ENCODE measurements at places on chromosomes 2 and 18.

GRCh38 chr2:215439980-215440512 is 4.2 kb upstream of the FN1 start:
- DNase-seq: no peak

- no peak for DNase-seq
Observed at GRCh38 chr18:47549021-47549540, 297.6 kb upstream of the SKOR2 start.

GRCh38 chr2:154704991-154705390 is 6.5 kb downstream of the KCNJ3 start:
- no peak for DNase-seq

- no peak for DNase-seq
Observed at GRCh38 chr2:205681401-205682238, 681 bp upstream of the NRP2 start.

DNA sequence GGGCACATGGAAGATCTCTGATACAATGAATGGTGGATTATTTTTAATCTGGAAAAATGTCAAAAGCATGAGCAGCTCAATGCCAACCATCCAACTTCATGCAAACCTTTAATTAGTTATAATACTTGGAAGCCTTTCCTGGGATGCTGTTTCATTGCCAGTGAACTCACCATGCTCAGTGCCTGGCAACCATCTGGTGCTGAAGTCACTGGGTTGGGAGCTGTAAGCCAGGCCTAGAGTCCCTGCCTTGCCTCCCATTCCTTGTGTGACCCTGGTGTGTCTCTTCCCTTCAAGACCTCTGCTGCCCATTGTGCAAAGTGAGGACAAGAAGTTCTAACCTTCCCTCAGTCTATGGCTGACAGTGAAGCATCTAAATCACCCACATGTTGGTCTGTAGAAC is 458.7 kb downstream of the RNF144A start:
- no peak for DNase-seq

Data from NCI-H187 treated with DMSO at 0.1 percent for 48 hours (cell line).